Left hindlimb (tissue), 1 donor: ENCODE measurements at places on chromosomes 3 and 15.

GRCh38 chr3:3127432-3128010 is 781 bp downstream of the TRNT1 start:
- DNase-seq = peak; percentile 26

- DNase-seq = no peak
Observed at GRCh38 chr15:70967646-70968045, 75.0 kb downstream of the LRRC49 start.

- no peak for DNase-seq
Observed at GRCh38 chr3:29026286-29026685, 254.6 kb upstream of the RBMS3 start.

DNA sequence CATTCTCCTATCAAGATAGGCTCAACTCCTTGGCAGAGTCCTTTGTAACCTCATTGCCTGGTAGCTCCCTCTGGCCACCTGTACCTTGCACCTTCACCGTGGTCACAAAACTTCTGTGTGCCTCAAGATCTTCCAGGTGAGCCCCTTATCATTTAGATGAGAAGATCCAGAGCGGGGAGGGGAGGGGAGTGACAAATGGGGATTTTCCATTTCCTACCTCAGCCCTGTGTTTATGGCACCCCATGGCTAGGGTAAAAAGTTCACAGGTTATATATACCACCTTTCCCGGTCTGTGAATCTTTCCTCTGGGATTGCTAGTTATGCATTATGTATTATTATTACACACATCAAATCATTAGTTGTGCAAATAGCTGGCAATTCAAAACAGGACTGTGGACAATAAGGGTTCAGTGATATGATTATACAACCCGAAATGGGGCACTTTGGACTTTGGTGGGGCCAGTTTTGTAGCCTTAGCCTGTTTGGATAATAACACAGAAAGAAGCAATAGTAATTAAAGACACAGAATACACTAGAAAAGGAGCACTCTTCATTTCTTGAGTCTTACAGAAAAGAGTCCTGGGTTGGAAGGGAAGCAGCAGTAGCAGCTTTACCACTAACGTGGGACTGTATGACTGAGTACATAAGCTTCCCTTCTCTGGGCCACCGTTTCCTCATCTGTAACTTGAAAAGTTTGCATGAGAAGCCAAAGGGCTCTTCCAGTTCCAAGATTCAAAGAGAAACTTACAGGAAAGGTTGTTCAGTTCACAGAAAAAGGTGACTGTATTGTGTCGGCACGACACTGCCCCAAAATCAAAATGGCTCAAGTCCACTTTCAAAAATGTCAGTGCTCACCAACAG is 7.1 kb downstream of the TLE3 start:
- no peak for DNase-seq

GRCh38 chr15:58393241-58393662 is 38.5 kb upstream of the LIPC start:
- peak; percentile 37 for DNase-seq

- DNase-seq = no peak
Observed at GRCh38 chr3:82082796-82083195, 321.4 kb upstream of the GBE1 start.

- peak; percentile 47 for DNase-seq
Observed at GRCh38 chr3:54356261-54357045, 234.1 kb downstream of the CACNA2D3 start.

DNA sequence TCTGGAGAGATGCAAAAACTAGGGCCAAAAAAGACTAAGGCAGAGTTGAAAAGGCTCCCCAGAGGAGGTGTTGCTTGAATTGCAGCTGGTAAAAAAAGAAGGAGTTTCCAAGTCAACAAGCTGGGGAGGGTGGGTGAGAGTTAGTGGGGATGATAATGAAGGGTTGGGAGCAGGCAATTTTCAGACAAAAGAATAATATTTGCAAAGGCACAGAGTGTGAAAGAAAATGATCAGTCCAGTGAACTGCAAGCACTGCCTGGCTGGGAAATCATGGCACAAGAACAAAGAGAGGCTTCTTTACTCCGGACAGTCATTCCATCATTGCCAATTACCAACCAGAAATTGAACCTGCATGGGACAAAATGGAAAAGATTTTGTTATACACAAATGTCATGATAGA is 42.2 kb downstream of the C3orf85 start:
- no peak for DNase-seq

DNA sequence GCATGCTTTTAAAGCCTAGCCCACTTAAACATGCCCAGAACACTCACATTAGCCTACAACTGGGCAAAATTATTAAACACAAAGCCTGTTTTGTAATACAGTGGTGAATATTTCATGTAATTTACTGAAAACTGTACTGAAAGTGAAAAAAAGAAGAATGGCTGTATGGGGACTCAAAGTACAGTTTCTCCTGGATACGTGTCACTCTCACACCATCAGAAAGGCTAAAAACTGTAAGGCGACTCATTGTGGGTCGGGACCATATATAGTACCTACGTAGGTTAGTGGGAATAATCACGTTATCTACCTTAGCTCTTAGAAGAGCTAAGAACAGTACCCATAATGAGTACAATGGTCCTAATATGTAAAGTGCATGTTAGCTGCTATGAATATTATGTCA is 80.2 kb upstream of the SPATA12 start:
- no peak for DNase-seq

- DNase-seq = no peak
Observed at GRCh38 chr15:60381148-60381788, 16.5 kb downstream of the ANXA2 start.

DNA sequence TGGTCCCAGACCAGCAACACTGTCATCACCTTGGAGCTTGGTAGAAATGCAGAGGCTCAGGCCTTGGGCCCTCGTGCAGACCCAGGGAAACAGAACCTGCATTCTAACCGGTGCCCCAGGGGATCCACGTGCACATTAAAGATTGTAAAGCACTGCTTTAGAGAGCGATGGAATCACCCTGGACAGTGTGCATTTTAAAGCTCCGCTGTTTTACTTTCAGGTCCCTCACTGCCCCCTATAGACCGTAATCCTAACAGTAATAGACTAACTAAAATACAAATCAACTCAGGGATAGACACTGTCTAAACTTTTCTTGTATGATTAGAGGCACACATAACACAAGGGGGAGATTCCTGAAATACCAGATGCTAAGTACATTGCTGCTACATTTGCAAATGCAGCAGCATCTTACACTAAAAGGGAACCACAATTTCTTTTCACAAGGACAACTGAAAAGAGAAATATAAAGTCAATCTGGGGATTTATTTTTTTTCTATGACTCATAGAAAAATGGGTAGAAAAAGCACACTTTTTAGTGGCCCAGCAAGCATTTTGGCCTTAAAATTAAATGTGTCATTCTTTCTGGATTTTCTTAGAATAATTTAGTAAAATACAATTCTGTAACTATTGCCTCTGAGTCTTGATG is 10.5 kb upstream of the SH3GL3 start:
- DNase-seq = no peak

- DNase-seq = peak; percentile 91
Observed at GRCh38 chr3:112642912-112643506, 2.1 kb upstream of the CCDC80 start.

DNA sequence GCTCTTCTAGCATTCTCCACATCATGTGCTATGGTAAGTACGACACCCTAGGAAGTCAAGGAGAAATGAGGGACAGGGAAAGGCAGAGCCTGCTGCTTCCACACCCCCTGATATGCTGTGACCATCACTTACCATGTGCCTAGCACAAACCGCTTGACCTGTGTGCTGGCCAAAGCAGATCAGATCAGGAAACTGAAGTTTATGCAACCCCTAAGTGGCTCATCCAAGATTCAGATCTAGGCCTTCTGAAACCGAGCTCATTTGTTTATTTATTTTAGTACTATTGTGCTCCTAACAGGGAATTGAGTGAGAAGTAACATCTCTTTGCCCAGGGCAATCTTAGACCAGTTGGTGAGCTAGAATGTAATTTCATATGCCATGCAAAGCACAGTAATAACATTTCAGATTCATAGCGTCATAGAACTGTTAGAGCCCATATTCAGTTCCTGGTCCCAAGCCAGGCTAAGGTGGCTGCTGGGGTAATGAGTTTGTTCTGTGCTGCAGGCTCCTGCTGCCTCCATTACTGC is at the start of gene RTP2:
RTP2 (minus strand) TSS at position 51 of the 527 bp plus-strand sequence. CDS start 429 bp downstream, outside the sequence.
- no peak for DNase-seq

GRCh38 chr15:83210619-83211018 is 3.0 kb upstream of the HDGFL3 start:
- DNase-seq = no peak

- DNase-seq = no peak
Observed at GRCh38 chr15:100202309-100202960, 139.3 kb downstream of the ADAMTS17 start.

DNA sequence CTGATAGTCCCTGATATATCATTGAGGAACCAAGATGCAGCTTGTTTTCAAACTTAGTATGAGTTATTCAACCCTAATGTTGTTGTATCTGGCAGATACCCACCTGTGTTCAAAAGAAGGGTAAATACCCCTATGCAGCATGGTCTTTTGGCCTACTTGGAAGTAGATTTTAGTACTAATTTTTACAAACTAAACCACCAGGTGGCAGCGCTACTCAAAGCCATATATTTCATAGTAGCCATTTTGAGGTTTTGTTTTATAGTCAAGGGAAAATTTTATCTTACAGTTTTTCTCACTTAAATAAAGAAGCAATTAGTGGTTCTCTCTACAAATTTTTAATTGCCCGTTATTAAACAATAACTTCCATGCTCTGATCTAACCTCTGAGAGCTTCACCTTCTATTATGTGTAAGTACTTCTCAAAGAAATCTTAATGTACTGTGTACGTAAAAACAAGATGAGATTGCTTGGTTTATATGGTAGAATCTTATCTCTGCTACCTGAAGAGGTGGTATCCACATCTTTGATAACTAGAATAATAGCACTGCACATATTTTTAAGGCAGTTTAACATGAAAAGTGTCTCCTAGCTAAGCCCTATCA is 31.5 kb upstream of the MLF1 start:
- DNase-seq = no peak

- DNase-seq = no peak
Observed at GRCh38 chr3:133023362-133023761, 14.8 kb upstream of the TMEM108 start.

- DNase-seq = no peak
Observed at GRCh38 chr15:91465086-91465485, 365.0 kb downstream of the SV2B start.

DNA sequence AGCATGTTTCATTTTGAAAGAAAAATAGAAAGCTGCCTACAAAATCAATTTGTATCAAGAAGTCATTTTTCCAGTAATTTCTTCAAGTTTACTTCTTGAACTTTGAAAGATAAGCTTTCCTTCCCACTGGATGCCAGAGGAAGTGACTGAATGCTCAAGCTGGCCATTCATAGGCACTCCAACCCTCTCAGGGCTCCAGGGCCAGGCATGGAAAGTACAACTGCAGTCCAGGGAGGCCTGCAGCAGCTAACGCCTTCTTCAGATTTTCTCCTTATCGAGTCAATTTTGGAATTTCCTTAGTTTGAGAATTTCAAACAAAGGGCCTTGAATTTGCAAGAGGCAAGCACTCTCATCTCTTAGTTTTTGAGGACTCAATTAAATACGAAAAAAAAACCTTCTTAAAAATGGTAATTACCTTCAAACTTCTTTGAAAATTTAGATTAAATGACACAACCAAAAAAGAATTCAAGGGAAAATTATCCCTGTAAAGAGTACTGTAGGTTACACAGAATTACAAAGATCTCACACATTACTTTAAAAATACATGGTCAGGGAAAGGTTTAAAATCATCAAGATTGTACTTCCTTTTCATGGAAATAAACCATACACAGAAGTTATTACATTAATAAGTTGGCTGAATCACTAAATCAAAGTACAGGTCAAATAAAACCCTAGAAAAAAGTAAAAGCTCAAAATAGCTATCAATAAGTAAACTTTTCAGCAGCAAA is 2.5 kb downstream of the UBP1 start:
- DNase-seq = no peak

DNA sequence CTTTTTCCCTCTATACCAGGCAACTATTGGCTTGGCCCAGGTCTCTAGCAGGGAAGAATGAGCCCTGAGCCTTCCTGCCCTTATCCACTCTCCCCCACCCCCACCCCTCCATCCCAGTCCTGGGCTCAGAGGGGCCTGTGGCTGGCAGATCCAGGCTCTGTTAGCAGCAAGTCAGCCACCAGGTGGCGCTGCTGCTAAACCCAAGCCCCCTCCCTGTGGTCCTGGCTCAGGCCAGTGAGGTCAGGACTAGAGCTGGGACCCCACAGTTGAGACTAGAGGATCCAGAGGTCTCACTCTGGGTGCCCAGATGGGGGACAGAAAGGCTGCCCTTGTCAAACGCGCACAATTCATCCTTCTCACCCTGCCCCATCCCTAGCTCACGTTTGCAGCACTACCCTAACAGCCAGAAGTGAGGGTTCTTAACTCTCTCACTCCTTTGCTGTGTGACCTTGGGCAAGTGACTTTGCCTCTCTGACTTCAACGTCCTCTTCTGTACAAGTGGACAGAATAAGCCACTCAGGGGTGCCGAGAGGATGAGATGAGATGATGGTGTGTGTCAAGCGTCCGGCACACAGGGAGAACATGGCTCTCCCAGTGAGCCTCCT is 46.8 kb upstream of the SLC6A1 start:
- DNase-seq = no peak

- DNase-seq = no peak
Observed at GRCh38 chr3:50637011-50637410, 20.1 kb downstream of the MAPKAPK3 start.

- no peak for DNase-seq
Observed at GRCh38 chr15:50358845-50359244, 3.8 kb upstream of the GABPB1 start.

GRCh38 chr3:125367403-125368230 is 7.5 kb downstream of the ZNF148 start:
- no peak for DNase-seq

GRCh38 chr3:21436835-21437234 is 314.2 kb downstream of the ZNF385D start:
- DNase-seq = no peak

GRCh38 chr15:78263907-78264303 is 457 bp upstream of the DNAJA4 start:
- no peak for DNase-seq

DNA sequence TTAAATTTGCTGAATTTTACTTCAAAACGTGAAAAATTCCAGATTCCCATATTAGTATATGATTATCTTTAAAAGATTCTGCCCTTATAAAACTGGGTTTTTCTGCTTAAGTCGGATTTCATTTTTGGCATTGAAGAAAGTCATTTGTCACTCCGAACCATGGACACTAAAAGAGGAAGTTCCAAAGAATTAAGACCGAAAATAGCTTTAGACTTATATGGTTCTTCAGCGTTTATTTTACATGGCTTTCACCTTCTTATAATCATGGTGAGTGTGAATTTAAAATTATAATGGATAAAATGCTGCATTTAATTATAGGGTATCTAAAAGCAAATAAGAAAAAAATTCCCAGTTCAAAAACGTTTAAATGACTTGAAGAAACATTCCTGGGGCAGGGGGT is 1.0 kb downstream of the C3orf38 start:
- DNase-seq = no peak

GRCh38 chr3:122824465-122825381 is 29.9 kb downstream of the SLC49A4 start:
- DNase-seq = no peak

GRCh38 chr15:56794165-56794552 is 60.9 kb upstream of the ZNF280D start:
- no peak for DNase-seq
